HCEC 1CT (cell line): ENCODE measurements at places on chromosomes 2 and 18.

DNA sequence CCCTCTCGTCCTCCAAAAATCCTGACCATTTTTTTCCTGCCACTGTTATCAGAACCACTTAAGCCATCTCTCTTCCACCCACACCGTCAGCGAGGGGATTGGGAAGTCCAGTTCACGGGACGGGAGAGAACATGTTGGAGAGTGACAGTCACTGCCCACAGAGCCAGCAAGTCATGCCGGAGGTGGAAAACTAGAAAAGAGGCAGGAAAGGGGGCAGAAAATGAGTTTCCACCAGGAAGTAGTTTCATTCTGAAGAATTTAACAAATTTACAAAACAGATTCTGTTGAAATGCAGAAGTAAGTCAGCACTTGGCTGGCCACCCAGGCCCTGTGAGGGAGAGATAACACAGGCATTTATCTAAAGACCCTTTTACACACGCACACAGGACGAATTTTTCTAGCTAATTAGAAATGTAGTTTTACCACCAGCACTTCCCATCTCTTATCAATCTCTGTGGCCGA, 431.3 kb downstream of the TSN start:
- DNase-seq = no peak

DNA sequence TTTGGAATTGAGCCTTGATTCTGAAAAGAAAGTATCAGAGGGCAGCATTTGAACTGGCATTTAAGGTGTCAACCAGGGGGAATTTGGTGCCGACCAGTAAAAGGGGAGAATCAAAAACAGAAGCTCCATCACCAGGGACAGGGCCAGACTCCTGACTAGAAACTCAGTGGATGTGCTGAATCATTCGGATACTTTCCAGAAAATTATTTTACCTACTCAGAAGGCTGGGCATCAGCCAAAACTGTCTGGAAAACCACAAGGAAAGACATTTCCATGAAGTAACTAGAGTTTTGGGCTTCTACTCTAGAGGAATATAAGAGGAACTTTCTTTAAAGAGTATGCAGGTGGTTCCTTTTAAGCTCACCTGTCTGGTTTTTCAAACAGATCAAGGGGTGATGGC, 756.6 kb downstream of the RNF144A start:
- DNase-seq = no peak

DNA sequence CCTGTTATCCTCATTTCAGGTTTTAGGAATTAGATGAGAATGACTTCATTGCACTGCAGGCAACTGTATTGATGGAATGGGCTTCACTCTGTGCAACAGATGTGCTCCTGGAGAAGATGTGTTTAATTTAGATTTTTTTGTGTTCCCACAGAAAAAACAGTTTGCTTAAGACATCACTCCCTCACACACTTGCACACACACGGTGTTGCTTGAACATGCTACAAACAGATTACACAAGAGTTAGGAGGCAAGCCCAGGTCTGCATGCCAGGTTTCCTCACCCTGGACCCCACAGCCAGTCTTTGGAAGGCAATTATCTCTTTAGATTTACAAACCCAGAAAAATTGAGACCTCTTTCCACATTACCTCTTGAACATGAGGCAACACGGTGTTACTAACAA, 93.7 kb upstream of the KLHL29 start:
- DNase-seq = no peak

DNA sequence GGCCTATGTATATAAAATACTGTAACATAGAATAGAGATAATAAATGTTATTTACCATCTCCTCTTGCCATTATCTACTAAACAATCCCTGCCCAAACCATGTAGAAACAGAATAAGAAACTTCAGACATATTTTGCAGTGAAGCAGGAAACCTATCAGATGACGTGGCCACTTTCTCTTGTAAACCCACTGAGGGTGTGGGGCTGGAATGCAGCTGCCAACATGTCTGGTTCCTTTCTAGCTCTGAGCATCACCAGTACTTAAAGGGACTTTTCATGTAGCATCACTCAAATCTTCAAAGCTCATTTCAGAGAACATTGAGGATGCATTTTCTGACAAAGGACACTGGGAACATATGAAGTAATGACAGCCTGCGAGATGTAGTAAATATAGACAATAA, 251.8 kb downstream of the LPIN1 start:
- DNase-seq = peak; percentile 63

DNA sequence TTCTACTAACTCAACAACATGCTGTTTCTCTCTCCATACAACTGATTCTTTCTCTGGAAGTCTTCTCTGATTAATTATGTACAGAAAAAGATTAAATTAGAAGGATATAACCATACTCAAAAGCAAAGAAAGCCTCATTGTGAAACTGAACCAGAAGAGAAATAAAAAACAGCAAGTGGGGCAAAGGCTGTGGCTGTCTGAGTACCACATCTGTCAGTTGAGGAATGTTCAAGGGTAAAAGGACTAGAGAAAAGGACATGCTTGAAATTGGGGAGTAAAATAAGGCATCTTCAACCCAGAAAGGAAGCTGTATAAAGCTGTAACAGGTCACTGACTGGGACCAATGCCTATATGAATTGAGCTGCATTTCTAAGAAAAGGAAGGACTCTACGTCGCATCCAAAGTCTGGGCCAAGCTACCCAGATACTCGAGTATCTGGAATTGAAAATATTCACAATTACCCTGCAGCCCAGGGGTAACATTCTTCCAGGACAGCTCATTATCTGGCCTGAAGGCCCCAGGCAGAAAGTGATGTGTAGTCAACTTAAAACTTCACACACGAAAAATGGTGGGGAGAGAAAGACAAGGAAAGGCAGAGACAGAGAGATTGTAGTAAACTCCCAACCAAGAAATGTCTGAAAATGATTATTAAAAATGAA, 356.0 kb upstream of the GALNT5 start:
- no peak for DNase-seq

- peak; percentile 37 for DNase-seq
These were observed 175.1 kb downstream of the NCK2 start for GRCh38 chr2:105919826-105920225.

DNA sequence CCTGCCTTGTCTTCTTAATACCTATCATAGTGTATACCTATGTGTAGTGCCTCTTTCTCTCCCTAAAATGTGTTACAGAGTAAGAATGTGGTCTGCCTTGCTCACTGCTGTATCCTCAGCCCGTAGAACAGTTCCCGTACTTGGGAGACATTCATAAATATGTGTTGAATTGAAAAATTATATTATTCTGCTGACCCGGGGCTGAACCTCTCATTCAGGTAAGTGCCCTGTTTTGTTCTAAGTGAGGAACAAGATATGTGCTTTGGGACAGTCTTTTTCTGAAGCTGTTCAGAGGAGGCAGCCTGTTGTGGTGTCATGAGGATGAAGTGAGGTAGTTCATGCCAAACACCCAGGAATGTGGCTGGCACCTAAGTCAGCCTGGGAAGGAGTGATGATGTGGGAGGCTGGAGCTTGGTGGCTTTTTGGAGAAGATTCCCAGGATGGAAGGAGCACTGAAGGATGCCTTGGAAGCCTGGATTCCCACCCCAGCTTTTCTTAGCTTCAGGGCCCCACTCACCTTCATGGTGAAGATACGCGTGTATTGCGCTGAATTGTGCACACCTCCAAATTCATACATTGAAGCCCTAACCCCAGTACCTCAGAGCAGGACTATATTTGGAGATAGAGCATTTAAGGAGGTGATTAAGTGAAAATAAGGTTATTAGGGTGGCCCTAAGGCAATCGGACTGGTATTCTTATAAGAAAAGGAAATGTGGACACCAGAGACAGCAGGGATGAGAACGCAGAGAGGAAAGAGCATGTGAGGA, 166.3 kb downstream of the DDX1 start:
- no peak for DNase-seq

- DNase-seq = no peak
These were observed 221.9 kb upstream of the RBBP8 start for GRCh38 chr18:22711192-22711685.

DNA sequence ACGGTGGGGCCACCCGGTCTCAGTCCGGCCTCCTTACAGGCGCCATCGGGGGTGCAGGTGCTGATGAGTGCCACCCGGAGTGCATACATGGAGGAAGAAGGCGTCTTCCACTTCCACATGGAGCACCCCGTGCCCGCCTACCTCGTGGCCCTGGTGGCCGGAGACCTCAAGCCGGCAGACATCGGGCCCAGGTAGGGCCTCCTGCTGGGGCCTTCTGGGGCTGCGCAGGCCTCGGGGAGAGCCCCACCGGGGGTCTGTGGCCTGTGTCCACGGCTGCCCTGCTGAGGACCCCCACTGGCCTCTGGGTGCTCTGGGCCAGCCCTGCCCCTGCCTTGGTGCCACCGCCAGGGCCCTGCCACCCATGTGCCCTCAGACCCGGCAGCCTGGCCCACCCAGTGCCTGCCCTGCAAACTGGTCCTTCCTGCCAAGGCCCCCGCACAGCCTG, 4.8 kb downstream of the RNPEPL1 start:
- no peak for DNase-seq

GRCh38 chr2:48341551-48342133, 188.3 kb upstream of the STON1 start:
- DNase-seq = no peak

GRCh38 chr18:6773777-6774176, 44.3 kb downstream of the ARHGAP28 start:
- DNase-seq = no peak

DNA sequence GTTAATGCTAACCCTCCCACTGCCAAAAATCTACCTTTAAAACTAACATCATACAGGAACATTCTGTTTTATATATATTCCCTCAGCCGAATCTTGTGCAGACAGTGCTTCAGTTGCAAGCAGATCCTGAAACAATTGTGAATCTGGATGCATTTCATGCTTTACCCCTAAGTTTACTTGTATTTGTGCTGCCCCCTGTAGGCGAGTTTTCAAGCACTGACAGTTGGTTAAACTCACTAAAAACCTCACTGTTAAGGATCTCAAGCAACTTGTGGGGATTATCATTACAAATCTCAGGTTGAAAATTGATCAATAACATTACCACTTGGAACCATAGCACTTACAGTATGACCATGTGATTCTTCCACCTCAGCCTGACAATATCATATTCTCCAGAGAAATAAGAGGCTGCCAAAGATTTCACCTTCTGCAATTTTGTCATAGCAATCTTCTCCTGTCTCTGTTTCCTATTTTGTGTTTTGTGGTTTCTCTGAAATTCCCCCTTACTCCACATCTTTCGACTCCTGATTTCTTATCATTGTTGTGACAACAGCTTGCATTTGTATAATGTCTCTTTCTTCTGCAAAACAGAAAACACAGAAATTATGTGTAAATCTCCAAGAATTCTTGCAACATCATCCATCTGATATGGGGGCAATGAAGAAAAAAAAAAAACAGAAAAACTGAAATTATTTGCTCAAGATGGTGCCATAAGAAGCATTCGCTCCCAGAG, 354.6 kb upstream of the SETBP1 start:
- DNase-seq = no peak

GRCh38 chr2:197934261-197934933, 130.0 kb downstream of the PLCL1 start:
- no peak for DNase-seq

GRCh38 chr2:160375037-160375436, 118.6 kb downstream of the RBMS1 start:
- peak; percentile 65 for DNase-seq

DNA sequence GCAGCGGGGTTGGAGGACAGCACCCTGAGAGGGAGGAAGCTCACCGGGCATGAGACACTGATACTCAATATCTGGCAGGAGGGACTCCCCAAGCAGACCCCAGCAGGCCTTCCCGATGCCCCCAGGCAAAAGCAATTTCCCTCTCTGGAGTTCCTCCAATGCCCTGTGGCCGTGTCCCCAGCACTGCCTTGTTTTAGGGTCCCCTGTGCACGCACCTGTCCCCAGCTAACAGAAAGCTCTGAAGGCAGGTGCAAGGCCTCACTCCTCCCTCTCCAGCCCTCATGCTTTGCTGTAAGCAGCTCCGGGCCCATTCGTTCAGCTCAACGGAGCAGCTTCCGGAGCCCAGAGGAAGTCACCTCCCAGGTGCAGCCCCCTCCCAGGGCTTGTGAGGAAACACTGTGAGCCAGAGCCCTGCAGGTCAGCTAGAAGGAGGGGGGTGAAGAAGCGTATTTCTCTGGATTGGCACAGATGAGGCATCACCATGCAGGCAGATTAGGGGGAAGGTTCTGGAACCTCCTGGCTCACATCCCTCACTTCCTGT, 50.3 kb upstream of the ID2 start:
- no peak for DNase-seq

GRCh38 chr2:129719335-129719734, 260.1 kb upstream of the RAB6C start:
- DNase-seq = no peak

DNA sequence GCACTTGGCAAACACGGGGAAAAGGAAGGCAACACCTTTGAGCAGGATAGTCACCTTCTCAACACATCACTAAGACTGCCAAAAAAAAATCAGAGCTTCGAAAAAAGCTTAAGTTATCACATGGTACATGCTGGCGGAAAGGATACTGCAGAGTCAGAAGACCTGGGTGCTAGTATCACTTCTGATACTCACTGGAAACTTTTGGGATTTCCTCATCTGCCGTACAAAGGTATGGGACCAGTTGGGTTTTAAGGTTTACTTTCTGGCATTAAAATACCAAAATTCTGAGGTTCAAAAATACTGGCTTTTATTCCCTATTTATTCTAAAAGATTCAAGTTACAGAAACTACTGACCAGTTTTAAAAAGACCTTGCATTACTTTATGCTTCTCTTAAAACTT, 2.9 kb downstream of the SUCLG1 start:
- no peak for DNase-seq

DNA sequence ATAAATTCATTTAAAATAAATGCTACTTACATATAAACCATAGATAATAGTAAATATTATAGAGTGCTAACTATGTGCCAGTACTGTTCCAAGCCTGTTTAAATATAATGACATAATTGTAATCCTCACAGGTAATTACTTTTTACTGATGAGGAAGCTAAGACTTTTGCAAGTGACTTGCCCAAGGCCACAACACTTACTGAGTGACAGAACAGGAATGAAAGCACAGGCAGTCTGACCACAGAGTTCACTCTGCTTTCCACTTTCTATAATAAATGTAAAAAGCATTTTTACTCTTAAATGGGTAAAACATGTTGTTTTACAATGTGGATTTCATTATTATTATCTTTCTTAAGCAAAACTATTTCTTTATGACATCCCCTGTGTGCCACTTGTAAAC, 537.8 kb upstream of the SLC39A10 start:
- DNase-seq = no peak

- no peak for DNase-seq
These were observed 136.9 kb downstream of the SEPTIN10 start for GRCh38 chr2:109476641-109477441.

GRCh38 chr2:240640939-240641338, 15.7 kb downstream of the GPR35 start:
- peak; percentile 21 for DNase-seq

- DNase-seq = no peak
These were observed 120.9 kb upstream of the CDH19 start for GRCh38 chr18:66724664-66725356.

GRCh38 chr2:224354632-224355211, 47.2 kb downstream of the FAM124B start:
- no peak for DNase-seq

DNA sequence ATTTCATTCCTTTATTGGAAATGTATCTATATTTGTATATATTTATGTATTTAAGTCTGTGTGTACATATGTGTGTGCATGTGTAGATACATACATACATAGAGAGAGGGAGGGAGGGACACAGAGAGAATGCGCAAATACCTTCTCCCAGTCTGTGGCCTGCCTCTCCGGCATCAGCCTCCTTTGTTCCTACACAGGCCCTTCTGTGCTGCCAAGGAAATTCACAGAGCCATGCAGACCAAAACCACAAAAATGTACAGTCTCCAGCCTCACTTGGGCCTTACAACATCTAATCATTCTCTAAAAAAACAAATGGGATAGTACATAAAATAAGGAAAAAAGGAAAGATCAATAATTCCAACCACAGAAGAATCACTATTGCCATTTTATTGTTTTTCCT, 8.8 kb upstream of the CRACDL start:
- DNase-seq = no peak
